ENCODE measurements at places on chromosomes 6 and 20. TPM values are rescaled to one million over a fixed set of nuclear protein-coding genes. Genes with fewer than 3 reads are reported as not detected.

GRCh38 chr20:63284083-63284440 is 8.9 kb upstream of the COL20A1 start:
- no peak for DNase-seq

- no peak for DNase-seq
Measured at GRCh38 chr20:35446356-35447078, 8.5 kb upstream of the GDF5 start.

- peak; percentile 97 for DNase-seq
Measured at GRCh38 chr20:45833030-45833882, at the start of gene SNX21. Gene SNX21, plus strand, starts transcription at chr20:45833799. Its CDS starts 121 bp downstream, at chr20:45833920.

DNA sequence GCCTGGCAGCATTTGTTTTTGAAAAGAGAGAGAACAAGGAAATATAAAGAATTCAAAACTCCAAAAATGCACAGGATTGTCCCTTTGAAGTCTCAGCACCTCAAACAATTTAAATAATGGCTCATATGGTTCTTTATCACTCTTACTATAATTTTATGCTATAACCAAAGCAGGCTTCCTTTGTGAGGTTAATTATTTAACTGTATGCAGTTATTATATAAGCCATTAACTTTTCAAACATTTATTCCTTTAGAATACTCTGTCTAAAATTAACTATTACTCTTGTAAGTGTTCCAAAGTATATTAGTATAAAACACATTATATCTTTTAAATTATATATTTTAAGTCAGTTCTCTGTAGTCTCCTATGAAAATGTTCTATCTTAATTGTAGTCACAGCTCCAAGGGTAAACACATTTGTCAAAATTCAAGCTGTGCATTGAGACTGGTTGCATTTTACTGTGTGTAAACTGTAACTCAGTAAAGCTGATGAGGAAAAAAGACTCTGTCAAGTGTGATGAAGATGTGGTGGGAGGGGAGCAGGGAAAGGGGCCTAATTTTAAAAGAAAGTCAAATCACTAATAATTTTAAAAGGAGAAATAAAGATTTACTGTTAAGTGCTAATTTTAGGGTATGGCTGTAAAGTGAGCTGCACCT is 20.0 kb upstream of the PLAGL1 start:
- no peak for DNase-seq

GRCh38 chr20:38377039-38377685 is 30.9 kb downstream of the LBP start:
- no peak for DNase-seq

DNA sequence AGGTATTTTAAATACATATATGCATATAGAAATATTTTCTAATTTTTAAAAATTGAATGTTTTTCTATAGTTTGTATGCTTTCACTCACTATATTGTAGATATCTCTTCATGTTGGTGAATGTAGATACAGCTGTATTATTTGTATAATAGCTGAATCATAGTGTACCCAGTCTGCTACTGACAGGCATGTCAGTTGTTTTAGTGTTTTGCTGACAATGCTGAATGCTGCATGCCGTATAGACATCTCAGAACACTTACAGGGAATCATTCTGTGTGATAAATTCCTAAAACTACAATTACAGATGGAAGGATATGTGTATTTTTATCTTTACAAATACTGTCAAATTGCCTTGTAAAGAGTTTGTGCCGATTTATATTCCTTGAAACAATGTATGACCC is 175.4 kb downstream of the SIM1 start:
- DNase-seq, result no peak

GRCh38 chr6:80325742-80326141 is 219.3 kb downstream of the BCKDHB start:
- DNase-seq, result no peak

DNA sequence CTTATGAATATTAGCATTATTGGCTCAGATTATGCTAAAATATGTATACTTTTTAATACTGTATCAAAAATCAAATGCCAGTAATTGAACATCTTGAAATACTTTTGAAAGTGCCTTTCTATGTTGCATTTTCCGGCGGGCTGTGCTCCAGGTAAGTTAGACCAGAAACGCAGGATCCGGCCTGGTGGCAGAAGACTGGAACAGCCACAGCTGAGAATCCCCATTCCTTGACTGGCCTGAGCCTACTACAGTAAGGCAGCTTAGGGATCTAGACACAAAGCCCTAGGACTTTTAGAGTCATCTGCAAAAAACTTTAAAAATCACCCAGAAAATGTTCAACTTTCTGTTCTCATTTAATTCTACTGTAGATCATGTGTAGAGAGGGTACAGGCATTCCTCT is 138.8 kb upstream of the C6orf118 start:
- DNase-seq, result no peak

DNA sequence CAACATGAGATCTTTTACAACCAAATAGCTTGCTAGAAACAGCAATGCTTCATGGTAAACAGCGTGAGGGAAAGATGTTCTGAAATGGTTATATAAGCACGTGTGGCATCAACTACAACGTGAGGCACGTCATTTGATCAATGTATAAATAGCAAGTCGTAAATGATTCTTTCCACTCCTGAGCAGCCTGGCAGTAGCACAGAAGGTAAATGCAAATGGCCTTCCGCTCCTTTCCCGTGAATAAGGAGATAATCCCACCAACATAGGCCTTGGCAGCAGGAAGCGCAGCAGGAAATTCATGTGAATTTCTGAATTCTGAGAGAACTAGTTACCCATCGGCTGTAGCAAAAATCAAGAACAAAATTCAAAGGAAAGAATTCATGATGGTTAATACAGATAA is 17.0 kb downstream of the RPS6KA2 start:
- DNase-seq, result no peak

DNA sequence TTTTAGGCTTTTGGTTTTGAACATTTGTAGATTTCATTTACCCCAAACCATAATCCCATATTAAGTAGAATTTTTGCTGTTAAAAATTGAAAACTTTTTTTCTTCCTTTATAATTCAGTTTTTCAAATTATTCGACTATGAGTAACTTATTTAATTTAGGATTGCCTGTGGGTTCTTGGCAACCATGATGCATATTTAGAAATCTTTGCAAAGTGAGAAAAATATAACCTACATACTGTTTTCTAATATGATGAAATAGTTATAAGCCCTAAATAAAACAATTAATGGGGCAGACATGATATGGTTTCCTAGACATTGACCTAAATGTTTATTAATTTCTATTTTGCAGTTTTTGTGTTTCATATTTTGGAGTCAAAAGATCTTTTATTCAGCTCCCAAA is 23.6 kb downstream of the NEDD9 start:
- DNase-seq, result peak; percentile 36

DNA sequence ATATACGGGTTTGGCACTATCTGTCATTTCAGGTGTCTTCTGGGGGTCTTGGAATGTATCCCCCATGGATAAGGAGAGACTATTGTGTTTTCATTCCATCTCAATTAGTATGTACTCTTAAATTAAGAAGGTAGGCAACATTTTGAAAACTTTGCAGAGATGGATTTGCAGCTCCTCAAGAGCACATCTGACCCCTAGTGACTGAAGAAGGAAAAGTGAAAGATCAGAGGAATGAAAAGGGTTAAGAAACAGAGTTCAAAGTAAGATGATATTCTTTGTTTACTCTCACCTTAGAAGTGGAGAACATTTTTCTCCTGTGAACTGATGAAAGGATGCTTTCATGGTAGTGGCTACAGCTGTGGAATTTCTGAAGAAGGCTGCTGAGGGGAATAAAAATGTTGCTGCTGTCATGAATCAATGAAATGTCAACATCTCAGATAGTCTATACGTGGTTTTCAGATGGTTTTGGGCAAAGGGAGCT is 41.5 kb downstream of the SH3BGRL2 start:
- peak; percentile 40 for DNase-seq

The CYB5R4 gene
- total RNA-seq, result 7.2 TPM

The SLX4IP gene
- total RNA-seq, result 7.0 TPM

The SALL4 gene
- total RNA-seq, result 0.36 TPM

The TREM1 gene
- total RNA-seq, result not detected

All from fibroblast of the aortic adventitia (primary cell).